Activated T-helper 1 cell treated with Interleukin-2 at 50 U/mL for 16 hours (primary cell): ENCODE measurements at places on chromosomes 12 and 14.
A peak's percentile ranks its signal among the peaks of the same experiment; 100 is the strongest.

DNA sequence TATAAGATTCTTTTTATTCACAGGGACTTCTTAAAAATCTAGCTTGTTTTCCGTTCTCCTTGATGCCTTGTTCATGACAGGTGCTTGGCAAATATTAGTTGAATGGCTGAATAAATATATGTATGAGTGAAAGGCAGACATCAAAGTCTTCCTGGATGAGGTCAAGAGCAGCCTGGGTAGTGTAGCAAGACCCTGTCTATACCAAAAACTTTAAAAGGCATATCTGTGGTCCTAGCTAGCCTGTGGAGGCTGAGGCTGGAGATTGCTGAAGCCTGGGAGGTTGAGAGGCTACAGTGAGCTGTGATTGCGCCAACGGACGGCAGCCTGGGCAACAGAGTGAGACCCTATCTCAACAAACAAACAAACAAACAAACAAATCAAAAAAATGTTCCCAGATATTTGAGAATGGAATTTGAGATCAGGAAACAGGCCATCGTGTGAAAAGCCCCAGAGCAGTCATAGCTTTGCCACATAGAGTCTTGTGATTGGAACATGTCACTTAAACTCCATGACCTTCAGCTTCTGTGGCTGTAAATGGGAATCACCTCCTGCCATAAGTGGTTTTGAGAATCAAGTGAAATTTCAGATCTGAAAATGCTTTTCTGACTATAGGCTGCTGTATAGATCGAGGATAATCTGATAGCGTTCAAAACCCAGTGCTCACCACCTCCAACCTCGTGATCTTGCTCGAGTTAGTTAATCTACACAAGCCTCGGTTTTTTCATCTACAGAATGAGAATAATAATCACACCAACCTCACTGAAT lies 64.3 kb downstream of the ZFP36L1 start:
- DNase-seq = no peak

DNA sequence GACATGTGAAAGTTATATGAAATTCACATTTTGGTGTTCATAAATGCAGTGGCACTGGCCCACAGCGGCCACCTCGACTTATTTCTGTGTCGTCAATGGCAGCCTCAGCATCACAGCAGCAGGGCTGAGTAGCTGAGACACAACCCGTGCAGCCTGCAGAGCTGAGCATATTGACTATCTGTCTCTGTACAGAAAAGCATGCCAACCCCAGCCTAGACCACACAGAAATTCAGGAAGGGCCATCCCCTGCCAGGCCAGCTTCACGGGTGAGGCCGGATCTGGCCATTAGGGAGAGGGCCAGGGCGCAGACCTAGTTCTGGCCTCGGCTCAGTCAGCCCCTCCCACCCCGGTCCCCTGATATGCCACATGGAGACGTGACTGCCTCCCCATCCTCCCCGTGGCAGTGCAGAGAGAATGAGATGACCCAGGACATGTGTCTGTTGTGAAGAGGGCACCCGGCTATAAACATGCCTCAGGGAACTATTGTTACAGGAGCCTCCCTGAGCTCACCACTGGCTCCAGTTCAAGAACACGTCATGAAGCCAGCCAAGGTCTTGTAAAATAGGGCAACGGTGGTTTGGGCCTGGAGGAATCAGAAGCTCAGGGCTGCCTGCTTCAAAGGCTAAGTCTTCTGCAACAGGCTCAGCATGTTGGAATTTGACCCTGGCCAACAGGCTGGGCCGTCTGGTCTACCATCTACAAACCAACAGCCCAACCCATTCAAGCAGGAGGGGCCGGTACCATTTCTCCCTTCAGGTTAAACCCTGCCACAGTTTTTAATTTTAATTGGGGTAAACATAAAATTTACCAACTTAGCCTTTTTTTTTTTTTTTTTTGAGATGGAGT lies 25.5 kb downstream of the SCARB1 start:
- DNase-seq = no peak

GRCh38 chr14:30525833-30526232 lies 33.1 kb upstream of the G2E3 start:
- no peak for DNase-seq

DNA sequence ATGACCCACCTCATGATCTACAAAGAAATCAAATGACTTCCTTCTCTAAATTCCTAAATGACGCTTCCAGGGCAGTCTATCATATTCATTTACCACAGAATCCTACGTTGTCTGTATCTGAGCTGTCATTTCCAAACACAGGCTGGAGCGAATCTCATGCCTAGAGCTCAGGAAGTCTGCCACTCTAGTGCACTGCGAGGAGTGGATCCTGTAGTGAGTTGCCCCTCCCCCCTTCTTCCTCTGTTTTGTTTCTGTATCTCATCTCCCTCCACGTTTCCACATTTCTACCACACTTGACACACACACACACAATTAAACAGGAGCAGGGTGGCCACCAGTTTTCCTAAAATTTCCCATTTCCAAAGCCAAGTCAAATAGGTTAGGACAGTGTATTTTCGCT lies 415.4 kb upstream of the PRICKLE1 start:
- DNase-seq = no peak

GRCh38 chr14:98606041-98606640 lies 665.9 kb downstream of the BCL11B start:
- no peak for DNase-seq

DNA sequence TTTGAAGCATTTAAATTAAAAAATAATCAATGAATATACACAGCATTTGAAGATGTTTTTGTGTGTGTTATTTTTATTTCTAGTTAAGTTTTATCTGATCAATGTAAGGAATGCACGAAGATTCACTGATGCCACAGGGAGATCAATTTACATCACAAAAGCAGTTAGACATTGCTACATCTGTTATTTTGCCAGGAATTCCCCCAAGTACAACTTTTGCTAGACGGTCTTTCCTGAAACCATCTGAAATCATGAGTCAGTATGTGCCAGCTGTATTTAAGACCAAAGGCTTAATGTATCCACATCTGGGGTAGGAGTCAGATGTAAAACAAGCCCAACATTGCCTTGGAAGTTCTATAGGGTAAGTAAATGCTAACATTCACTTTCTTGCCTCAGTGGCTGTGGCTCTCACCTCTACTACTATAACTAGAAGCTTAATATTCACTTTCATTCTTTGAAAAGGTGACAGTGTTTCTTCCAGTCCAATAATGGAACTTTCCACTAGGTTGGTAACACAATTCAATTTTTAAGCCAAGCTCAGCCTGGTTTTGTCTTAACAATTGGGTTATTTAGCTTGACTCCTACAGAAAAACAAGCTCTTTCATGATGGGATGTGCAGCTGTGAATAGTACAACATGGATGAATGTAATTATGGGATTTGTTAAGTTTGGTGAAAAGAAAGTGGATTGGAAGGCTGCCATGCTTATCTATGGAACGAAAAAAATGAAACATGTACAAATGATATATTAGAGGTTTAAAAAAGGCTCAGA lies 385.4 kb upstream of the TMEM132C start:
- DNase-seq = no peak

DNA sequence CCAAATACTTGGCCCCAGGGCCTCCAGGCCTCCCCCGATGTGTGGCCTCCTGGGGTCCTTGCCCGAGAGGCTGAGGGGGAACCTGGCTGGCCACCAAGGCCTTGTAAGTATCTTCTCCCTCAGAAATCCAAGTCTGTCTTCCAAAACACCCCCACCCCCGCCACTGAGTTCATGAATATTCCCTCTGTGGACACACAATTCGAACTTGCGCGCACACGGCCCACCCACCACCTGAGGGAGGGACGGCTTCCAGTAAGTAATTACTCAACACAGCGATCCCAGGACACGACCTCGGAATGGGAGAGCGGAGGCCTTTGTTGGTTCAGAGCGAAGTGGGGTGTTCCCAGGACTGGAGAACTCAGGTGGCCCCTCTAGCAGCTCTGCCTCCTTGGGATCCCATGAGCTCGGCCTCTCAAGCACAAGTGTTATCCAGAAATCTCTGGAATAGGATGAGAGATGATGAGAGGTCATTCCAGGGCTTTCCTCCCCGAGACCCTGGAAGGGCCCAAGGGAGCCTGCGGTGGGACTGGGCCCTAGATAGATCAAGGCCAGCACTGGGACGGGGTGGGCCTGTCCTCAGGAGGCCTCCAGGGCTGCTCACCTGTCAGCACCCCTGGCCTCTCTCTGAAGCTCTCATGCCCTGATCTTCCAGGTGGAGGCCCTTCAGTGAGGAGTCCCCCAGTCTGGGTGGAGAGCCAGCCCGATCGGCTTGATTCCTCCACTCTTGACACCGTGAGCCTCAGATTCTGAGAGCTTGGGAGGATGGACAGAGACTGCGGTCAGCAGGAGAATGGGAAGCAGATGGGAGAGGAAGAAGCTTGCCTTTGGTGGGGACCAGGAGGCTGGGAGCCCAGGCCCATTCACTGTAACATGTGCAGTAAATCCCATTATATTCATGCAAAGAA lies 219.0 kb upstream of the RTL1 start:
- DNase-seq = no peak

DNA sequence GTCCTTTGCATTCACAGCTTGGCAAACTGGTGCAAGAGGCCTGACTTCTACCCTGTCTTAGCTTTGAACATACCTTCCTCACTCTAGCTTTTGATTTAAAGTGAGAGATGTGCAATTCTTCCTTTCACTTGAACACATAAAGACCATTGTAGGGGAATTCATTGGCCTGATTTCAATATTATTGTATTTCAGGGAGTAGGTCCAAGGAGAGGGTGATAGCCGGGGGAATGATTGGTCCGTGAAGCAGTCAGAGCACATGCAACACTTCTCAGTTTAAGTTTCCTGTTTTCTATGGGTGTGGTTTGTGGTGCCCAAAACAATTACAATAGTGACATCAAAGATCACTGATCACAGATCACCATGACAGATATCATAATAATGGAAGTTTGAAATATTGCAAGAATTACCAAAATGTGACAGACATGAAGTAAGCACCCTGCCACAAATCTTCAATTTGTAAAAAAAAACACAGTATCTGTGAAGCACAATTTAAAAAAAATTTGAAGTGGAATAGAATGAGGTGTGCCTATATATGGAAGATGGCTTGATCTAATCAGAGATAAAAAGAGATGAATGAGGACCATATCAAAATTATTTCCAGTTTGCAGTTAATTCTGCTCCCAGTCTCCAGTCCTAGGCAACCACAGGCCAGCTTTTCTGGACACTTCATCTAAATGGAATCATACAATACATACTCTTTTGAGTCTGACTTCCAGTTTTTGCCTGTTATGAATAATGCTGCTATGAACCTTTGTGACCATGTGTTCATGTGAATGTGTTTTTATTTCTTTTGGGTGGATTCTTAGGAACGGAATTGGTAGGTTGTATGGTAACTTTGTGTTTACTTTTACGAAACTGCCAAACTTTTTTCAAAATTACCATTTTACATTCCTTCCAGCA lies 23.2 kb downstream of the BORCS5 start:
- DNase-seq = no peak

GRCh38 chr14:52538623-52539022 lies 13.7 kb downstream of the TXNDC16 start:
- no peak for DNase-seq

DNA sequence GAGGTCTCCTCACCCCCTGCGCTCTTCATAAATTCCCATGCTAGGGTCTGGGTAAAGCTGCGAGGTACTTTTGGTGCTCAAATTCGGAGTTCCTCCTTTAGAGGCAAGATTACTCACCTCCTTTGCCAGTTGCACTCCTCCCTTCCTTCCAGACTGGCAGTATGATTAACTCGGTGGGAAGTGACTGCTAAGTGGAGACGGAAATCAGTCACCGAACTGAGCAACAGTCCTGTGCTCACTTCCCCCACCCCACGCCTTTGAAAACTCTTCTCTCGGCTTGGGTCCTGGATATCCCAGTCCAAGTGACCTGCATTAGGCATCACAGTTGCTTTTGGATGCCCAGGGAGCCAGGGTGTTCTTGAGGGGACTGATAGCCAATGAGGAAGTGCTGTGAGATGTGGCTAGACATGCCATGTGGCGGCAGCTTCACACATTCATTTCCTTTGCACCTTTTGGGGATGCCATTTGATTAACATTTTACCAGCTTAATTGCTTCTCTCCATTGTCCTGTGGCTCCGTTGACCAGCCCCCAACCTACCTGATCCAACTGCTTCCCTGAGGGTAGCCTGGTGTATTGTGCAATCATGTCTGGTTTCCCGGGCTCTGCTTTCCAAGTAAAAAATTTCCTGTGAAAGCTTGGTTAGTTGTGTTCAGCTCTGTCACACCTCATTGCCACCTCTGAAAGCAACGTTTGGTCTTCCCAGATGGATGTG lies 840 bp downstream of the PNP start:
- peak; percentile 6 for DNase-seq
